Common myeloid progenitor, CD34-positive (primary cell): ENCODE measurements at places on chromosomes 4 and X.

- H3K36me3 ChIP-seq: no peaks in the 10 kb centered on the region
- H3K27ac ChIP-seq: no peak overlapping the region
- peak; percentile 63 for DNase-seq
- H3K27me3 ChIP-seq: no peaks in the 10 kb centered on the region
- no peak overlapping the region for H3K4me3 ChIP-seq
Observed at GRCh38 chrX:32530802-32531403, 680.4 kb downstream of the DMD start.

DNA sequence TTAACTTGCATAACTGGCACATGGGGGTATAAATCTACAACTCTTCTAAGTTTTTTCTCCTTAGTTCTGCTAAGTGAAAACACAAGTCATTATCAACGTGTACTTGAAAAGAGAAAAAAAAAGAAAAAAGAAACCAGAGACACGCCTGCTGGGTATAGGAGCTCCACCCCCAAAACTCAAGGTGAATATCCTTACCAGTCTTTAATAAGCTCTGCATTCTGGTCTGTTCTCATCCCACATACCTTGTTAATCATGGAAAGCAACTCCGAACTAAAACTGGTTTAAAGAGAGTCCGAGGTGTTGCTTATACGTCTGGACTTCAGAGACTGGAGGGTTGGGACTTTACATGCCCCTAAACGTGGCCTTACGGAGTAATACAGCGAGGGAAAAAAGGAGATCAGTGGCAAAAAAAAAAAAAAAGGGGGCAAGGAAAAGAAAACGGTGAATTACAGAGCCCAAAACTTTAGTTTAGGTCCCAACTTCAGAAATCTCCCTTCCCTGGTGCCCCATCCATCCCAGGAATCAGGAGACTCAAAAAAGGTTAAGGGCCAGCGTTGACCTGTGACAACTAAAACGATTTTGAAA, 1.0 kb downstream of the PGRMC2 start:
- peak overlapping the region; percentile 74 for H3K27ac ChIP-seq
- H3K36me3 ChIP-seq: no peaks in the 10 kb centered on the region
- peaks cover 27% of the 10 kb centered on the region for H3K4me1 ChIP-seq
- H3K27me3 ChIP-seq: no peaks in the 10 kb centered on the region

DNA sequence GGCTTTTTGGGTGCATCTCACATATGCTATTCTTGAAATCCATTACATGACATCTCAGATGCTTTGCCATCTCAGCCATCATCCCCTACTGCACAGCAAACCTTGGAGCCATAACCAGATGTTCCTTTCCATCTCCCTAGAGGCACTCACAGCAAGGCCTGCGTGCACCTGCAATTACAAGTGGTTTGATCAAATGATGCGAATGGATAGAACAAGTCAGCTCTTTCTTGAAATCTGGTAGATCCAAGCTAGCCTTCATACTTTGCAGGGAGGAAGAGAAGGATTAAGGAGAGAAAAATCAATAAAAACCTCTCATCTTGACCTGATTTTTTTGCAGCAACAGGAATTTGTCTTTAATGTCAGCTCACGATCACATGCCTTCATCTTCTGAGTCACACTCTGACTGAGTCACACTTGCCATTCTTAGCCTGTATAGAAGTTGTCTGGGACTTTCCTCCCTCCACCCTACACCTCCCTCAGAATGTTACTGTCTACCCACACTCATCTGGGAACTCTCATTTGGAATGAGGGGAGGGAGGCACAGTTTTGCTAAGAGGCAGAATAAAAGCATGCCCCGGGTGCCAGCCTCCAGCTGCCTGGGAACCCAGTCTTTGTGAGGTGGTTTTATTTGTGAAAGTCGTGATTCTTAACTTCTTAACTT, 11.9 kb upstream of the TRIML1 start:
- no peak overlapping the region for H3K4me3 ChIP-seq
- no peaks in the 10 kb centered on the region for H3K4me1 ChIP-seq
- H3K36me3 ChIP-seq: no peaks in the 10 kb centered on the region

DNA sequence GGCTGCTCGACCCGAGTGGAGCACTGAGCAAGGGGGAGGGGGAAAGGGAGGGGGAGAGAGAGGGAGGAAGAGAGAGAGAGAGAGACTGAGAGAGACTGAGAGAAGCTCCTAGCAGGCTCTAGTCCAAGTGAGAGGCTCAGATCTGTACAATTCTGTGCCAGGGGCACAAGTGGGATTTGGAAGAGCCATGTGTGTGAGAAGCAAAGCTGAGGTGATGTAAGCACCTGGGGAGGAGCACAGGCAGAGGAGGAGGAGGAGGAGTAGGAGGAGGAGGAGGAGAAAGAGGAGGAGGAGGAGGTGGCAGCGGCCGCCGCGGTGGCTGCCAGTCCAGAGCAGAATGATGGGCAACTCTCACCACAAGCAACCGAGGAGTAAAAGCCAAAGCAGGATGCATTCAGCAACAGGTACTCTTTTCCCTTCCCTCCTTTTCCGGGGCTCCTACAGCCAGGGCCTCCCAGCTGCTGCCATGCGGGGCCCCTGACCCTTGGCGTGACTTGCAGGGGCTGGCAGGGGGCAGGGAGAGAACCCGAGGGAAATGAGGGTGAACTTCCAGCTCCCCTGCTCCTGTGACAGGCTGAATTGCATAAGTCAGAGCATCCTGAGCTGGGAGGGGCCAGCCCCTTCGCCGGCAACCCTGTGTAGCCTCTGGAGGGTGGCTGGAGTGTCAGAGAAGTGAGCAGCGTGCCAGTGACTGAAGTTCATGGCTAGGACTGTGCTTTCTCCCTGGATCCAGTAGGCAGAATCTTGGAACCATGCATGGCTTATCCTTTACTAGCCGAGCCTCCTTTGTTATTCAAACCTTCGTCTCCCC, 62.2 kb downstream of the RTL5 start:
- no peak overlapping the region for H3K4me3 ChIP-seq
- peaks cover 5% of the 10 kb centered on the region for H3K27me3 ChIP-seq
- peaks cover 12% of the 10 kb centered on the region for H3K4me1 ChIP-seq
- H3K27ac ChIP-seq: no peak overlapping the region
- DNase-seq: no peak

DNA sequence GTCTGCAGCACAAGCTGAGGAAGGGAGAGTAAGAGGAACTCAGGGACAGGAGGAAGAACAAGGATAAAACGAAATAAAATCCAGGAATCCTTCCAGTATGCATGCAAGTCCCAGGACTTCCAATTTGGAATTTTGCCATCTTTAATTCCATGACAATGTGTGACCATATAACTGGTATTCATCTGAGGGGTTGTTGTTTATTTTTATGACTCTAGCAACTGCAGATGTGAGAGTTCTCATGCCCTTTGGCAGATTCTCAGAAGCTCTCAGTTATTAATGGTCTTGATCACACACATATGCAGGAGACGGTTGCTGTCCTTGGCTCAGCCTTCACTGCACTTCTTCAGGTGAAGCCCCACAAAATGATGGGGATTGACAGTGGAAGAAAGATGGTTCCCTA, 148.2 kb downstream of the SMIM20 start:
- no peak overlapping the region for H3K4me3 ChIP-seq
- H3K36me3 ChIP-seq: no peaks in the 10 kb centered on the region
- H3K27ac ChIP-seq: no peak overlapping the region
- no peaks in the 10 kb centered on the region for H3K4me1 ChIP-seq

- no peak overlapping the region for H3K4me3 ChIP-seq
- H3K27me3 ChIP-seq: no peaks in the 10 kb centered on the region
- no peaks in the 10 kb centered on the region for H3K36me3 ChIP-seq
- H3K4me1 ChIP-seq: no peaks in the 10 kb centered on the region
- no peak for DNase-seq
Observed at GRCh38 chr4:157942017-157942416, 230.8 kb downstream of the GASK1B start.

DNA sequence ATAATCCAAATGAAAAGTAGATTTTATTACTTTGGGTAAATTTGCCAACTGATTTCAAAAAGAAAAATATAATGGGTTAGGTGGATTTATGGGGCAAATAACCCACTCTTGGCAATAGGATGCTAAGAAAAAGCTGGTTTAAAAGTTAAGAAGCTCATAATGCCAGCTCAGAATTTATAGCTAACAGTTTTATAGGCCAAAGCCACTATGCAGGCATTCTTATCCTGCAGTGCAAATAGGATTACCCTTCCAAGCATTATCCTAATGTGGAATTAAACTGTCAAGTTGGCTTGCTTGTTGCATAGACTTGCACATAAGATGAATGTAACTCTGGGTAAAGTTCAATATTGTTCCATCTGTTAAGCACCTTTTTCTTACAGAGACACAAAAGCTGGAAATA, 703.0 kb downstream of the PCDH18 start:
- H3K4me3 ChIP-seq: no peak overlapping the region
- DNase-seq: no peak
- no peaks in the 10 kb centered on the region for H3K27me3 ChIP-seq
- H3K4me1 ChIP-seq: no peaks in the 10 kb centered on the region
- H3K36me3 ChIP-seq: no peaks in the 10 kb centered on the region
- H3K27ac ChIP-seq: no peak overlapping the region

DNA sequence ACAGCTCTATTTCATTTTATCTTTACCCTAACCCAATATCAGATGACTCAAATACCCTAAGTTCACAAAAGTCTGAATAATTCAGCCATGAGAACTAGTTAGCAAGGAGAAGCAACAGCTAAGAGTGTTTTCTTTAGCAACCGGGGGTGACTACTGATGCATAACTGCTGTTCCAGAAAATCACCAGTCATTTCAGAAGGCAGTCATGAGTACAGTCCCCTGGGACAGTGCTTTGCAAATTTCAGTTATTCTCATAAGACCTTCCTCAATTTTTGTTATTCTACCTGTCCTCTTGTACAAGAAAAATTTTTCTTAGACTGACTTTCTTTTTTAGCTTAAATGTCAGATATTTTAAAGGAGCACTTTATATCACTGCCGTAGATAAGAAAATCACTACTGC, 16.4 kb downstream of the BANK1 start:
- H3K27ac ChIP-seq: no peak overlapping the region
- no peak overlapping the region for H3K4me3 ChIP-seq
- H3K36me3 ChIP-seq: no peaks in the 10 kb centered on the region
- H3K4me1 ChIP-seq: no peaks in the 10 kb centered on the region

GRCh38 chrX:136694431-136695087, 46.6 kb downstream of the CD40LG start:
- H3K27ac ChIP-seq: no peak overlapping the region
- peaks cover 19% of the 10 kb centered on the region for H3K36me3 ChIP-seq
- H3K27me3 ChIP-seq: peaks cover 3% of the 10 kb centered on the region
- peak; percentile 69 for DNase-seq

DNA sequence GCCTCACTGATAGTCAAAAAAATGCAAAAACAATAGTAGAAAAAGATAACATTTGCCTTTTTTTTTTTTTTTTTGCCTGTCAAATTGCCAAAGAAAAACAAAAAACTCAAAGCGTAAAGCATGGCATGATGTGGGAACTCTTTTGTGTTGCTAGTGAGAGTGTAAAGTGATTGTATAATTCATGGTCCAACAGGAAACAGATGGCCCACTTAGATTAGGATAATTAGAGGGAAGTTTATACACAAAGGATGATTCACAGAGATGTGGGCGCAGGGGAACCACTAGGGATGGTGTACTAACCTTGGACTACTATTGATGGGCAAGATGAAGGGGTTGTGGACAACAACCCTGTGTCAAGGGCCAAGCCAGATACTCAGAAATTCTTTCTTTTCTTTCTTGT, 16.4 kb downstream of the MCUB start:
- H3K27ac ChIP-seq: no peak overlapping the region
- H3K36me3 ChIP-seq: no peaks in the 10 kb centered on the region
- no peaks in the 10 kb centered on the region for H3K27me3 ChIP-seq
- DNase-seq: peak; percentile 99

- H3K4me3 ChIP-seq: no peak overlapping the region
- no peaks in the 10 kb centered on the region for H3K36me3 ChIP-seq
- H3K27ac ChIP-seq: no peak overlapping the region
- H3K4me1 ChIP-seq: no peaks in the 10 kb centered on the region
- no peaks in the 10 kb centered on the region for H3K27me3 ChIP-seq
Observed at GRCh38 chr4:182307746-182308145, 64.5 kb downstream of the TENM3 start.

DNA sequence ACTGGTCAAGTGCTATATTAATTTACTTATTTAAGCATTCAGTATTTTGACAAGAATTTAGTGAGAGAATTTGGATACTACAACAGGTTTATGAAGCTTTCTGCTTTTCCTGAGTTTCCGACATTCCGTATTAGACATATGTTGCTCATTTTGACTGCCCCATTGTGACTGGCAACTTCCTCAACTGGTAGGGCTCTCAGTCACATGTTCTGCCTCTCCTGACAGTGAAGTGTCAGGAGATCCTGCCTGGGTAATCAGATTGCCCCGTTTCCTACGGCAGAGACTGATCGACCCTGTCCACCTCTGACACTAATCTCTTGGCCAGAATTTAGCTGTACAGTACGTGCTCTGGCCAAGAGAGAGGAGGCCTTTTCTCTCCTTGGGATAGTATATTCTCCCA, 49.5 kb downstream of the CLNK start:
- DNase-seq: no peak
- H3K4me3 ChIP-seq: no peak overlapping the region
- no peaks in the 10 kb centered on the region for H3K27me3 ChIP-seq
- H3K36me3 ChIP-seq: no peaks in the 10 kb centered on the region
- no peak overlapping the region for H3K27ac ChIP-seq

GRCh38 chr4:26067035-26067434, 153.0 kb downstream of the SMIM20 start:
- H3K27ac ChIP-seq: no peak overlapping the region
- H3K27me3 ChIP-seq: peaks cover 6% of the 10 kb centered on the region
- no peak for DNase-seq
- H3K4me3 ChIP-seq: no peak overlapping the region

- H3K27me3 ChIP-seq: peaks cover 8% of the 10 kb centered on the region
- H3K4me1 ChIP-seq: peaks cover 3% of the 10 kb centered on the region
- DNase-seq: no peak
- H3K4me3 ChIP-seq: no peak overlapping the region
- H3K27ac ChIP-seq: no peak overlapping the region
- H3K36me3 ChIP-seq: no peaks in the 10 kb centered on the region
Observed at GRCh38 chr4:1079711-1080265, 33.6 kb downstream of the RNF212 start.
